HS-5 (cell line): ENCODE measurements at places on chromosomes 5 and 9.

GRCh38 chr5:98031926-98032325, 741.5 kb upstream of the RGMB start:
- DNase-seq, result no peak

GRCh38 chr9:102405218-102405867, 589.8 kb upstream of the CYLC2 start:
- no peak for DNase-seq

DNA sequence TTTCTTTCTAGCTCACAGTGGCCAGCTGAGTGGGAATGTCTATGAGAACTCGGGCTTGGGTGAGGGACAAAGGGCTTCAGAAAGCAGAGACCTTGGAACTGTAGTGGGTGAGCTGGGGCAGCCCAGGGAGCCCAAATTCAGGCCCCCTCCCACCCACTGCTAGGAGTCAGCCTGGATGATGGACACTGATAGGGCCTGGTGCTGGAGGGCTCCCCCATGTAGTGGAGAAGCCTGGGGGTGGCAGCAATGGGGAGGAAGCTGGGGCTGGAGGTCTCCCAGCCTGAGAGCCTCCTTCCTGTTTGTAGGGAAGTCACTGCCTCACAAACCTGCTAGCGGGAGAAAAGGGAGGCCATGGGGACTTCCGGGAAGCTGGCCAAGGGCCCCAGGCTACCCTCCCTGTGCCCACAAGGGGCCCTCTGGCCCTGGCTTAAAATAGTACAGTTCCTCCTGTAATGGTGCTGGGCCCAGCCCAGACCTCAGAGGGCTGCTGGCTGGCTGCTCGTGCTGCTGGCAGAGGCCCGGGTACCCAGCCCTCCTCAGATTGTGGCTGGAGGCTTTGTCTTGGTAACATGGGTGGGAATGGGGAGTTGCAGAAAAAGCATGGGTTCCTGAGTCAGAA, 6.3 kb upstream of the NR5A1 start:
- DNase-seq, result no peak

DNA sequence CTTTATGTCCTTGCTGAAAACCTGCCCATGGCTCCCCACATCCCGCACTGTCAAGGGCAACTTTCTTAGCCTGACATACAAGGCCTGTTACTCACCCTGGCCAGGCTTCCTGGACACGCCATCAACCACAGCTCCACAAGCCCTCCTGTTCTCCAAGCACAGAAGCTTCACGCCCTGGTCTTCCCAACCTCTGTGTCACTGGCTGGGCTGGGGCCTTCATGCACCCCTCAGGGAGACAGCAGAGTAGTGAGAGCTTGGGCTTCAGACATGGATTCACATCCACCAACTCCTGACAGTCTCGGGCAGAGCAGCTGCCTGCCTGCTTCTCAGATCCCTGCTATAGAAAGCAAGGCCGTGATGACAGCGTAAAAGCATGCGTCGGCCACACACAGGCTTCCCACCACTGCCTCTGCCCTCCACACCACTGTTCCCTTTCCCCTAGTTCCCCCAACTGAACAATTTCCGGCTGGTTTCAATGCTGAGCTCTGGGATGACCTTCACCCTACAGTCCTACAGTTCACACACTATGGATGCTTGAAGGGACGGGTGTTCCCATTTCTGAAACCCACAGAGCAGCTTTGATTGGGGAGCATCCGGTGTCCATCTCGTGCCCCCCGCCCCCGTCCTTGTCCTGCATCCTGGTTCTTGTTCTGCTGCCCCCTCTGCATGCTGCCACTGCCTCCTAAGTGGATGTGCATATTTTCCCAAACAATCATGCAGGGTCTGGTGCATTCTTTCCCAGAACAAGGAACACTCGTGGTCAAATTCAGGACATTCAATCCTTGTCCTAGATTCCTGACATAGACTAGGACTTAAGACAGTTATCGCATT, 33.4 kb upstream of the ADAMTS2 start:
- no peak for DNase-seq

GRCh38 chr5:130601-131131, 38.7 kb downstream of the PLEKHG4B start:
- DNase-seq, result peak; percentile 30

DNA sequence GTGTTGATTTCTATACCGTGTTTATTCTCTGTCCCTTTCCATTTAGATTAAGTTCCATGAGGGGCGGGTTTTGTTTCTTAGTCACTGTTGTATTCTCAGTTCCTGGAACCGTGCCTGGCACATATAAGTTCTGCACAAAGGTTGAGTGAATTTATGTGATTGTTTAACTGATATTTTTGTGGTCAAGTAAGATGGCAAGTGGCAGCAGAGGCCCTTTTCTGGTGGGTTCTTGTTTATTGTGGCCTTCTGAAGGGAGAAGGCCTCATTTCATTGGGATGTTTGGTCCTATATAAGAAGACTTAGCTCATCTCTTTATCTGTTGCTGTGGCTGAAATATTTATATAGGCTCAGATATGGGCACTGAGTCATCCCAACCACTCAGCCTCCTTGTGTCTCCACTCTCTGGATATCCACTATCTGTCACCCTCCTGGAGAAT, 262.5 kb downstream of the PSAT1 start:
- peak; percentile 33 for DNase-seq

- DNase-seq, result no peak
Observed at GRCh38 chr5:32713770-32714381, 2.8 kb downstream of the NPR3 start.

- no peak for DNase-seq
Observed at GRCh38 chr5:110268985-110269384, 457.5 kb downstream of the TMEM232 start.

GRCh38 chr5:10265245-10266109, 15.4 kb downstream of the CCT5 start:
- no peak for DNase-seq

DNA sequence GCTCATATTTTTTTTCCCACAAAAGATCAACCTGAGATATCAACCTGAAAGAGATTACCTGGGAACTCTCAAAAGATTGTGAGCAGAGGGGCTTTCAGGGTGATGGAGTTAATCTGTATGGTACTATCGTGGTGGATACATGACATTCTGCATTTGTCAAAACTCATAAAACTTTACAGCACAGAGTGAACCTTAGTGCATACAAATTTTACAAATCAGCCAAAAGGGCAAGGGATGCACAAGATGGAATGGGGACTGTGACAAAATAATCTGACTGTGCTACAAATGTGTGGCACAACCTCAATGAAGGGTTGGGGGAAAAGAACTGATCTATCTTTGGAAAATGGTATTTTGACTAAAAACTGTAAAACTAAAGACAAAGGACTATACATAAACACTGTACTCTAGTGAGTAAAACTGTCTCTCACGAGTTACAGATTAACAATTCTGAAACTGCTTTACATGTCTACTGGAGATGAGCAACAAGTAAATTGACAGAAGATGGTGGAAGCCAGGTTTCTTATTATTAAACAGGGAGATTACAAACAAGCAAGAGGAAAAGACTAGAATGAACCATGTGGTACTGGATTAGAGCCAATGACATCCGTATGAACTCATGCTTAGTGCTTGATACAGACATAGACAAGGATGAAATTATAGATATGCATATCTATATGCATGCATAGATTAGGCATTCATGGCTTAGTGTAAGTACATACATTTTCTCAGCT, 24.8 kb upstream of the RLN1 start:
- no peak for DNase-seq

- DNase-seq, result peak; percentile 56
Observed at GRCh38 chr5:132751444-132751843, 4.2 kb downstream of the CCNI2 start.

DNA sequence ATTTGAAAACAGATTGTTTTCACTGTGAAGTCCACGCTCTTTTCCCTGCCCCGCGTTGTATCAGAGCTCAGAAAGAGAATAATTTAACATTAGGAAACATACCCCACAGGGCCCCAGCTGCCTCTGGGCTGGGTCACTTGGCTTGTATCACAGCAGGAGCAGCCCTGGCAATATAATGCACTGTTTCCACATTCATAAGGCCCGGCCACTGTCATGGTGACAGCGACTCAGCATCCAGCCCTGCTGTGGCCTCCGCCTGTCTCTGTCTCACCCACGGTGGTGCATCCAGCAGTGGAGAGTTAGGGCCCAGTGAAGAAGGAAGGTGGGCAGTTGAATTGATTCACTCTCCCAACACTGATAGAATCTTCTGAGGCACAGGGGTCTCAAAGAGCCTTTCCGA, 188.9 kb downstream of the NSG2 start:
- DNase-seq, result no peak

- DNase-seq, result no peak
Observed at GRCh38 chr9:136312009-136312375, 8.1 kb upstream of the CCDC187 start.

DNA sequence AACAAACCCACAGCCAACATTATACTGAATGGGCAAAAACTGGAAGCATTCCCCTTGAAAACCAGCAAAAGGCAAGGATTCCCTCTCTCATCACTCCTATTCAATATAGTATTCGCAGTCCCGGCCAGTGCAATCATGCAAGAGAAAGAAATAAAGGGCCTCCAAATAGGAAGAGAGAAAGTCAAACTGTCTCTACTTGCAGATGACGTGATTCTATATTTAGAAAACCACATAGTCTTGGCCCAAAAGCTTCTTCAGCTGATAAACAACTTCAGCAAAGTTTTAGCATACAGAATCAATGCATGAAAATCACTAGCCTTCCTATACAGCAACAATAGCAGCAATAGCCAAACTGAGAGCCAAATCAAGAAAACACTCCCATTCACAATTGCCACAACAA, 333.7 kb upstream of the EDIL3 start:
- no peak for DNase-seq

GRCh38 chr5:110304176-110304575, 422.3 kb downstream of the TMEM232 start:
- DNase-seq, result no peak

DNA sequence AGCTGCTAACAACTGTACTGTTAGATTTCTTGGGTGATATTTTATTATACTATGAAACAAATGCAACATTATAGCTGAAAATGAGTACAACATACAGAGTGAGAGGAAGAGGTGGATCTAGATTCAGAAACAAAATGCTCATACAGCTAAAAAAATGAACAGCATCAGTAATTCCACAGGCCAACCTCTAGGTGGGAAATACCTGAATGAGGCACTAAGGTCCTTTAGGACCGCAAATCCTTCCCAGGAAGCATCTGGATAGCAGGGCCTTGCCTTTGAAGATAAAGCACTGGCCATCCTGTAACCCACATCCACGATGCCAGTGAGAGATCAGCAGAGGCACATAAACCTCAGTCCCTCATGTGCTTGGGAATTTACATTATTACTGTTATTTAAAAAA, 310.8 kb downstream of the YTHDC2 start:
- no peak for DNase-seq

GRCh38 chr5:642481-642880, 30.3 kb downstream of the CEP72 start:
- DNase-seq, result no peak

GRCh38 chr5:93247105-93247504, 333.9 kb downstream of the NR2F1-AS1 start:
- no peak for DNase-seq

- DNase-seq, result no peak
Observed at GRCh38 chr9:110486218-110486617, 93.3 kb downstream of the SVEP1 start.

- DNase-seq, result no peak
Observed at GRCh38 chr5:91025449-91025848, 357.7 kb downstream of the ARRDC3 start.

GRCh38 chr9:81137976-81138568, 551.3 kb downstream of the TLE1 start:
- DNase-seq, result no peak

DNA sequence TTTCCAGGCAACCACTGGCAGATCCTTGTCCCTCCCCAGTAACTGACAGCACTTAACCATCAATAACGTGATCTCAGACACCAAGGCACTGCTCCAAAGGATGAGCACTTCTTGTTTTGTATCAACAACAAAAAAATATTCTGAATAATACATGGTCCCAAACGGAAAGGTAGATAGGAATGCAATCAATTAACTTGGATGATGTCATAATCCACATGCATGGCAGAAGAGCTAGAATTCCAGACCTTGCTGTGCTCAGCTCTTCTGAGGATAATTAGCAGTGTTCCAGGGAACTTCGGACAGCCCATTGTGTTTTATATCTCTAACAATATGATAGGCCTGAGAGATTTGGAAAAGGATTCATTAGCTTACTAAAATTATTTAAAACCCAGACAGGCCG, 288.4 kb upstream of the PCSK5 start:
- DNase-seq, result no peak

GRCh38 chr9:83468821-83469220, 69.4 kb downstream of the FRMD3 start:
- DNase-seq, result no peak

- DNase-seq, result no peak
Observed at GRCh38 chr9:109289931-109290330, 30.9 kb downstream of the EPB41L4B start.

GRCh38 chr5:127031147-127031862, 947 bp upstream of the MARCHF3 start:
- no peak for DNase-seq

GRCh38 chr5:16238018-16238417, 58.4 kb upstream of the MARCHF11 start:
- DNase-seq, result no peak

- DNase-seq, result no peak
Observed at GRCh38 chr9:36980148-36980974, 53.7 kb downstream of the PAX5 start.
